ENCODE measurements at places on chromosomes 16 and 17.
A peak's percentile ranks its signal among the peaks of the same experiment; 100 is the strongest.

DNA sequence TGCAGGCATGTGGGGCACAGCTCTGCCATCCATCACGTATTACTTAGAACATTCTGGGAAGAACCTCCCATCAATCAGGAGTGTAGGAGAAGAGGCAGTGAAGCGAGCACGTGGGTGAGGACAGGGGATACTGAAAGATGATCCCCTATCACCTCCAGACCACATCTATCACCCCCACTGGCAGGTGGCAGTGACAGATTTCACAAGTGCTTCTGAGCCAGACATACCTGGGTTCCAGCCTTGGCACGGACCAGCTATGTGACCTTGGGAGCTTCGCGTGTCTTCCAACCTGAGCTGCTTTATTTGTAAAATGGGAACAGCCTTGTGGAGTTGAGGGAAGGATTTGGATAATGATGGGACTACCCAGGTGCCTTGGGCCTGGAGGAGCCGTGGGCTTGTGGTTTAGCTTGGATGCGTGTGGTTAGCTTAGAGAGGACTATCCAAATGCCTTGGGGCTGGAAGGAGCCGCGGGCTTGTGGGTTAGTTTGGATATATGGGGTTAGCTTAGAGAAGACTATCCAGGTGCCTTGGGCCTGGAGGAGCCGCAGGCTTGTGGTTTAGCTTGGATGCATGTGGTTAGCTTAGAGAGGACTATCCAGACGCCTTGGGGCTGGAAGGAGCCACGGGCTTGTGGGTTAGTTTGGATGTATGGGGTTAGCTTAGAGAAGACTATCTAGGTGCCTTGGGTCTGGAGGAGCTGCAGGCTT is 206.4 kb downstream of the ENGASE start:
- DNase-seq, result no peak

DNA sequence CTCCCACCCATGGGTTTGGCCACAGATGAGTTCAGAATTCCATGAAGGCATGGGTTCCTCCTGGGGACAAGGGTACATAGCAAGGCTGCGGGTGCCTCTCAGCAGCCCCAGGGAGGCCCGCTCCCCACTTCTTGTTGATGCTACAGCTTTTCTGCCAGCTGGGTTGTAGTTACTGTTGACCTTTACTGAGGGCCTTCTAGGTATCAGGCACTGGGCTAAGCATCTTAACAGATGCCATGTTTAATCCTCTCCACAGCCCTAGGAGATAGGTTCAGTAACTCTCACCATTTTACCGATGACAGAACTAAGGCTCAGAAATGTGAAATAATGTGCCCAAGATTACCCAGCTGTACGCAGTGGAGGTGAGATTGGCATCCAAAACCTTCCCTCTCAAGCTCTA is 54.3 kb upstream of the DLX4 start:
- no peak for DNase-seq

- DNase-seq, result no peak
Measured at GRCh38 chr16:68776821-68777485, 39.9 kb downstream of the CDH1 start.

GRCh38 chr16:59193637-59194036 is 459.5 kb upstream of the GOT2 start:
- DNase-seq, result no peak

DNA sequence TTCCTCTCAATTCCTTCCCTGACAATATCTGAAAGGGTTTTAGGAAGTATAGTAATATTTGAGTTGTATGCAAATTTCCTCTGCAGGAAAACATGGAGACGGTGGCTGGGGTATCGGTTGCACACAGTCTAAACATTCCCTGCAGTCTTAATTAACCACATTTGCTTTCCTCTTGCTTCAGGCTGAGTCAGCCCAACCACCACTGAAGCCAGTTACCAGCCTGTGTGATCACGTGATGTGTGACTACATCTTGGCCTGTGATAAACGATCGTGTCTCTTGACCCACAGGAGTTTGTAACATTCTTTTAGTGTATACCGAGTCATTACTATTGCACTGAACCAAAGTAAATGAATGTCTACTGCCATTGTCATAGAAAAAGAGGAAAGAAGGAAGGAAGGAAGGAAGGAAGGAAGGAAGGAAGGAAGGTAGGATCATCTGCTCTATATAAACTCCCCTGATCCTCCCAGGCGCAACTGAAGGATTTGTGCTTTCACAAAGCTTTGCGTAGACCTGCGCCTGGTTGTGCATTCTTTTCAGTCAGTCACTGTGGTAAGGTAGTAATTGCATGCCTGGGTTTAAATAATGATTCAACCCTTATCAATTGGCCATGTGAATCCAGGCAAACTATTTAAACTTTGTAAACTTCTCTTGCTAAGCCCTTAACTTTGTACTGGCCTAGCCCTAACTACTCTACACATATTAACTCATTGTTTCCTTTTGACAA is 280.6 kb upstream of the SALL1 start:
- no peak for DNase-seq

- DNase-seq, result peak; percentile 99
Measured at GRCh38 chr17:76501018-76501826, at the start of gene RHBDF2. Gene RHBDF2 (minus strand): TSS chr17:76501423. CDS start chr17:76481524, 19,899 bp downstream.

DNA sequence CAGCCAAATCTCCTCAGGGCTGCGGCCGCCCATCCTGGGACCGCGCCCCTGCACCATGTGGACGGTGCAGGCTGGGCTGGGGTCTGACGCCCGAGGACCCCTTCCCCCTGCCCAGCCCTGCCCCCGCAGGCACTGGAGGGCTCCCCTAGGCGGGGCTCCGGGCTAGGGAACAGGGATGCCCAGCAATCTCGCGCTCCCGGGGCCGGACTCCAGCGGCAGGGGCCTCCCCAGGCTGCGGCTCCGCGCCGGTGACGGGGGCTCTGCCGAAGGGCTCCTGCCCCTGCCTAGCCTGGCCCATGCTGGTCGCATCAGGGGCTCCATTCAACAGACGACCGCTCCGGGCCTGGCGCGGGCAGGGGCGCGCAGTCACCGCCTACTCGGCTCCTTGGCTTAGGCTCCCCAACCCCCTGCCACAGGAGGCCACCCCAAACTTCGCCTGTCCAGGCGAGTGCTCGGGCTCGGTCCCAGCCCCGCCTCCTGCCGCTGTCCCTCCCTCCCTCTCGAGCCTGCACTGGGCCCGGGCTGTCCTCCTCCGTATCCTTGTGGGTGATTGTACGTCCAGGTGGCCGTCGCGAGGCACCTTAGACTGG is 27.4 kb upstream of the ADORA2B start:
- DNase-seq, result no peak

- no peak for DNase-seq
Measured at GRCh38 chr17:4893272-4893671, 6.1 kb upstream of the C17orf107 start.

- no peak for DNase-seq
Measured at GRCh38 chr17:58020401-58020800, 13.4 kb upstream of the SRSF1 start.

DNA sequence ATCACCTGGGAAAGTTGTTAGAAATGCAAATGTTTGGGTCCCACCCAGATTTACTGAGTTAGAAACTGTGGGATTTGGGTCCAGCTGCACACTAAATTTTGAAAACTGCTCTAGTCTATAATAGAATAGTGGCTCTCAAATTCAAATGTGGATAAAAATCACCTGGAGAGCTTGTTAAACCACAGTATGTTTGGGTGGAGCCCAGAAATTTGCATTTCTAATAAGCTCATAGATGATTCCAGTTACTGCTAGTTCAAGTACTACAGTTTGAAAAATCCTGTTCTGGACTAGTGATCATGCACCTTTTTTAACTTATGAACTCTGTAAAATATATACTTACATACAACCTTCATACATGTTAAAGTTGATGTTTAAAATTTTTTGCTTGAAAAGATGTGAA is 27.8 kb downstream of the RABEP1 start:
- no peak for DNase-seq

GRCh38 chr17:71187145-71187878 is 933.5 kb upstream of the SOX9 start:
- no peak for DNase-seq

GRCh38 chr16:7910116-7910515 is 577.5 kb downstream of the RBFOX1 start:
- DNase-seq, result no peak

DNA sequence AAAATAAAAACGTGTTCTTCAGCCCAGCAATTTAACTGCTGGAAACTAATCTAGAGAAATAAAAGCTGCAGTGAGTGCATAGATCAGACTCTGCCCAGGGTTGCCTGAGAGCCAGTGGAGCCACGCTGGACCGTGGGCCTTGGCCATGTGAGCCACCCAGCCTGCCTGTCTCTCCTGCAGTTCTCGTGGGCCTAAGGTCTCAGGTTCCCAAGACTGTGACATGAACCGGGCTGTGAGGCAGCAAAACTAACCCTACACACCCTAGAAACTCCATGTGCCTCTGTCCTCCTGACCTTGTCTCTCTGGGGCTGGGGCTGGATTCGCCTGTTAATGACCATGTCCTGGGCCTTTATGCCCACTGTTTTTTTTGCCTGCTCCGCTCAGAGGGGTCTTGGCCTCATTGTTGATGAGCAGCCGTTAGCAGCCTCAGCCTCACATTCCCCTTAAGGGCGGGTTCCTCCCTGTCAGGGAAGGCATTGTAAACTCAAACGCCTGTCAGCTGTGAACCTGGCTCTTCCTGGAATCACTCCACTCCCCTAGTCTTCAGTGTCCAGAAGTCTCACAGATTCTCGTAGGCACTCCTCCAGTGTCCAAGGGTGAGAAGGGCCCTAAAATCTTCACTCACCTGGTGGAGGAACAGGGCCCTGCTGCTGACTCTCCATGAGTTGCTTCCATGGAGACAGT is 16.9 kb downstream of the C16orf90 start:
- DNase-seq, result no peak

DNA sequence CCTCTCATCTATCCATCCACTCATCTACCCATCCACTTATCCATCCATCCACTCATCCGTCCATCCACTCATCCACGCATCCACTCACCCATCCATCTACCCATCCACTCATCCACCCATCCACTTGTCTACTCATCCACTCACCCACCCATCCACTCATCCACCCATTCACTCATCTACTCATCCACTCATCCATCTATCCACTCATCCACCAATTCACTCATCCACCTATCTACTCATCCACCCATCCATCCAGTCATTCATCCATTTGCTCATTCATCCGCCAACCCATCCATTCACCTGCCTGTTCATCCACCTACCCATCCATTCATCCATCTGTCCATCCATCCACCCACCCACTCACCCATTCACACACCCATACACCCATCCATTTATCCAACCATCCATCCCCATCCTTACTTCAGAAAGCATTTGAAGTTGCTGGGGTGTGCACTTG is 329.6 kb downstream of the SEC14L1 start:
- DNase-seq, result no peak

- DNase-seq, result no peak
Measured at GRCh38 chr17:58370309-58370708, 18.3 kb upstream of the SUPT4H1 start.

GRCh38 chr16:67893743-67894399 is 817 bp downstream of the PSKH1 start:
- DNase-seq, result no peak

GRCh38 chr16:72187551-72187950 is 15.6 kb upstream of the PMFBP1 start:
- no peak for DNase-seq

GRCh38 chr17:57288773-57289121 is 32.4 kb downstream of the MSI2 start:
- no peak for DNase-seq

DNA sequence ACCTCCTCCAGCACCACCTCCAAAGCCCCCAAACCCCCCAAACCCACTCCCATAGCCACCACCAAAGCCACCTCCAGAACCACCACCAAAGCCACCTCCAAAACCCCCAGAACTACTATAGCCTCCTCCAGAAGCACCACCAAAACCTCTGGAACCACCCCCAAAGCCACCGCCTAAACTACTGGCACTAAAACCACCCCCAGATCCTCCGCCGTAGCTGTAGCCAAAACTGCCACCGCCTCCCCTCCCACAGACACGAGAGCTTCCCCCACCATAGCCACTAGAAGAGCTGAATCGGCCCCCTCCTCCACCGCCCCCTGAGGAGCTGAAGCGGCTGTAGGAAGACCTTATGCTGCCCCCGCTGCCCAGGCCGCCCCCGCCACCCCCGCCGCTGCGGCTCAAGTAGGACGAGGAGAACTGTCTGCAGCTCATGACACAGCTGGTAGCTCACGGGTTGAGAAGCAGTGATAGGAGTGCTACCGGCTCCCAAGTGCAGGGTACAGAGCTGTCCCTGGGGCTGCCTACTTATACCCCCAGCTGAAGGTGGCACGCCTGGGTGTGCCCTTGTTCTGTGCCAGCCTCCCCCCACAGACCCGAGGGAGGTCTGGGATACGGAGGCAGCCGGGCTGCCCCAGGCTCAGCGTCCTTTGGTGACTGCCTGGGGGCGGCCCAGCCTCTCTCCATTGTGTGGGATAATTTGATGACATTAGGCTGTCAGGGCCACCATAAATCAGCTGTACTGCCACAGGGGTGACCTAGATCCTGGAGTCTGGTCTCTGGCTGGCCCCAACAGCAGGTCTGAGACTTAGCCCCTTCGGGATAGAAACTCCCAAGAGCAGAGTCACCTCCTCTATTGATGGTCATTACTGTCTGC is at the start of gene KRT9:
KRT9 (minus strand) TSS at position 499 of the 874 bp plus-strand sequence; CDS start at position 432, 67 bp downstream.
- DNase-seq, result no peak

GRCh38 chr16:74309789-74310781 is 13.5 kb downstream of the PSMD7 start:
- DNase-seq, result no peak

DNA sequence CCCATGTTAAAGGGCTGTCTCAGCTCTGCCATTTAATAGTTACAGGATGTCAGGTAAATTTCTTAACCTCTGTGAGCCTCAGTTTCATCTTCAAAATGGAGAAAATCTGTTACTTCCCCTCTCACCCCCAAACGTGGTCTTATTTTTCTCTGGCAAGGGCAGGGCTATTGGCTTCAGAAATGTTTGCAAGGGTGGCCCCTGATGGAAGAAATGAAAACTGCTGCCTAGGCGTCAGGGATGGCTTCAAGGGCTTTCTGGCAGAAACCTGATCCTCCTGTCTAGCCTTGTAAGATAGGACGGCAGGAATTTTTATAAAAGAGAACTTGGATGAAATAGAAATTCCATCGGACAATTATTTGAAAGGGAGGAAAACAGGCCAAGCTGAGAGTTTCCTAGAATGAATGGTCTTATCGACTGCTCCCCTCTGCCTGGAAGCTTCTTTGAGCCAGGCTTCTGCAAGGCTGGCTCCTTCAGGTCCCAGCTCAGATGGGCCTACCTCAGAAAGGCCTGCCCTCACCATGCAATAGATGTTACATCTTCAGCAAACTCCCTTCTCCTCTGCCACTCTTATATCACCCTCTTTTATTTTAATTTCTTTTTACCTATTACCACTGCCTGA is 43.0 kb upstream of the TANGO6 start:
- DNase-seq, result peak; percentile 56

DNA sequence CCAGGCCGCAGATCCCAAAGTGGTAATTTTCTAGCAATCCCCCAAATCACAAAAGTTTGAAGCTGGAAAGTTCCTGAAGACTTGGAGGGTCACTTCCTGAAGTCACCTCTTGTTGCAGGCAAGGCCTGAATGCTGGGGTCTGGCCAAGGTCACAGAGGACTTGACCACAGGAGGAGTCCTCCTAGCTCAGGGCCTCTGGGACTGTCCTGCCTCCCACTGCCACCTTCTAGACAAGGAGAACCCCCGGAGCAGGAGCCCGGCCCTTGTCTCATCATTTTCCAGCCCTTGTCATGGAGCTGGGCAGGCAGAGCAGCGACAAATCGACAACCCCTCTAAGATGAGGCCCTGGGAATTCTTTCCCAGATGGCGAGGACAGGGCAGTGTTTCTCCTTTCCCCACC is 330 bp downstream of the CDH16 start:
- DNase-seq, result no peak

- DNase-seq, result no peak
Measured at GRCh38 chr16:21650521-21650920, 1.9 kb downstream of the IGSF6 start.
